ENCODE measurements at places on chromosomes 12 and 14.

DNA sequence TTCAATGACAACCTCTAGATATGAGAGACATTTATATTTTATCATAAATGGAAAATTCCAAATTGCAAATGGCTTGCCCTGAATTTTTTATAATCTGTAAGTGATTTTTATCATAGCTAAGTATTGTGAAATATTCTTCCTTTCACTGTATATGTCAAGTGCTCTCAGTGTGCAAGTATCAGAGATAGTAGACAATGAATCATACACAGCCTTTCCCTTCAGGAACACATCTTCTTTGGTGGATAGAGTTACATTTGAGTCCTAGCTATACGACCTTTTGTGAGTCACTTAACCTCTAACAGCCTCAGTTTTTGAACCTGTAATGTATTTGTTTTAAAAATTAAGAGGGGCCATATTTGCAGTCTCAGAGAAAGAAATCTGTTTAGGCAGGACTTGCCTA lies 350.7 kb upstream of the SEL1L start:
- DNase-seq: no peak

GRCh38 chr12:69779928-69780327 lies 41.3 kb downstream of the RAB3IP start:
- no peak for DNase-seq

DNA sequence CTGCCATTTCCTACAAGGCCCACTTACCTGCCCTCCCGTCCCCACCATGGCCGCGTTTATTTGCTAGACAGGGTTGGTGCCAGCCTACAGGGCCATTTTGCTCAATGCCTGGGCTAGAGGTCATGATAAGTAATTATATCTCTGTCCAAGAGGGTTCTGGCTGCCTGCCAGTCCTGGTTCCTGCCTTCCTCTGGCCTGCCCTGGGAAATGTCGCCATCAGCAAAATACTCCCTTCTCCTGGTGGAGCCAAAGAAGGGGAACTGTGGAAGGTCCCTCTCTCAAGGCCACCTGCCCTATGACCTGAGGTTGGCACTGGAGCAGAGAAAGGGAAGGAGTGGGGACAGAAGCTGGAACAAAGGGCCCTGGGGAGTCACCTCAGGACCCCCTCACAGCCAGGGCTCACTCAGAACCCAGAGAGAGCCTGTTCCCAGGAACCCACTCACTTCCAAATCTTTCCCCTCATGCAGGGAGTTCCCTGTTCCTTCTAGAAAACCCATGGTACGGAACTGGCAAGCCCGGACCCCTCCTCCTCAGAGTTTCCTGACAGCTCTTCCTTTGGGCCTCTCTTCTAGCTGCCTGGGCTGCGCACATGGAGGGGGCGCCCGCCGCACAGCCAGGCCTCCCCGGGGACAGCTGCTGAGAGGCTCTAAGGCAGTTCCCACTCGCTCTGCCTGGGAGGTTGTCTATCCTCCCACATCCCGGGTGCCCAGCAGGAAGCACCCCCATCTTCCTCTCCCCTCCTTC lies 280.5 kb downstream of the DPF3 start:
- DNase-seq: no peak

DNA sequence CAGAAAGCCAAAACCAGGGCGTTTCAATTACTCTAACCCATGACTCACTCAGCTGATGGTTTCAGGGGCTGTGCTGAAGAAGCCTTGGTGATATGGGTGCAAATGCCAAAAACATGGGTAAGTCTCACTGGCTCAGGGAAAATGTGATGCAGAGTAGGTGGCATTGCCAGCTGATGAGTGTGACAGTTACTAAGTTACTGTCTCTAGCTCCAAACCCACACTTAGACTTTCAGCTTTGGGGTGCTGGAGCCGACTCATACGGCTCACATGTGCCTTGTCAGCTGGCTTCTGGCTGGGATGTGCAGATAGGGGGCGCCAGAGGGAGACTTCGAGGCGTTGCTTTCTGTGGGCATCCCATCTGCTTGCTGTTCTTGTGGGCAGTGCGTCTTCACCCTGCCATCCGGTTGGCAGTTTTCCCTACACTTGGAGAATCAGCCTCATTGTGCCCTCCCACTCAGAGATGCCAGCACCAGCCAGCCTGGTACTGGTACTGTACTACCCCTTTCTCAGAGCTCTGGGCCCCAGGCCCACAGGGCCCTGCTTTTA lies 11.1 kb upstream of the KRT7 start:
- peak; percentile 20 for DNase-seq

DNA sequence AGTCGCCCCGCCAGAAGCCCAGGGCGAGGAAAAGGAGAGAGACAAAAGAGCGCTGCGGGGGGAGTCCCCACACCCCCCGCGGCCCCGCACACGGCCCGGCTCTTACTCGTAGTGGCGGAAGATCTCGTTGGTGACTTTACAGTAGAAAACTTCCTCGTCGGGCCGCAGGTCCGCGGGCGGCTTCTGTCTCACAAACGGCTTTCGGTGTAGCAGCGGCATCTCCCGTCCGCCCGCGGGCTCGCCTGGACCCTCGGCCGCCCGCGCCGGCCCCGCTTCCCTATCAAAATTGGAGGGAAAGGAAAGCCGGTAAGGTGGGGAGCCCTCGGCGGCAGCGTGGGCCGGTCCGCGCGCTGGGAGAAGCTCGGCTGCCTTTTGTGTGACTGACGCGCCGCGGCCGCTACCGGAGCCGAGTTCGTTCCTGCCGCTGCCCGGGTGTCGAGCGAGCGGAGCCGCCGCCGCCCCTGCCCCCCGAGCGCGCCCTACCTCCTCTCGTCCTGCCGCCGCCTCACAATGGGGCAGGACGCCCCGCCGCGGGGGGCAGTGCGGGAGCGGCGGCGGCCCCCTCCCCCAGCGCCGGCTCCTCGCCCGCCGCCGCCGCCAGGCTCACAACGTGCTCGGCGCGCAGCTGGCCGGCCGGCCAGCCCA lies 652 bp downstream of the BAZ1A start:
- DNase-seq: peak; percentile 37

GRCh38 chr14:20904393-20905029 lies 13.3 kb downstream of the RNASE3 start:
- no peak for DNase-seq

- no peak for DNase-seq
Measured at GRCh38 chr12:130498589-130499385, 161.1 kb downstream of the PIWIL1 start.

GRCh38 chr12:75853626-75854025 lies 177.9 kb downstream of the PHLDA1 start:
- no peak for DNase-seq

- DNase-seq: no peak
Measured at GRCh38 chr14:36661506-36662257, at the start of gene PAX9. Gene PAX9 (plus strand): TSS chr14:36661860. CDS start chr14:36662090, 230 bp downstream.

DNA sequence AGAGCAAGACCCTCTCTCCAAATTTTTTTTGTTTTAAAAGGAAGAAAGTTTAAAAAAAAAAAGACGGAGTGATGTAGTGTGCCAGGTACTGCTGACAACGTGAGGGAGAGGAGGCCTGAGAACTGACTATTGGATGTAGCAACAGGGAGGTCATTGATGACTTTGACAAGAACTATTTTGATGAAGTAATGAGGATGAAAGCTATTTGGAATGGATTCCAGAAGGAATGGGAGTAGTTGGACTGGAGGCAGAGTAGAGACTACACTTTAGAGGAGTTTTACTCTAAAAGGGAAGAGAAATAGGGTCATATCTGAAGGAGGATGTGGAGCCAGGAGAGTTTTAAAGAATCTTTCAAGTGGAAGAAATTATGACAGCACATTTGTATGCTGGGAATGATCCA lies 27.8 kb upstream of the SLC38A2 start:
- no peak for DNase-seq

- no peak for DNase-seq
Measured at GRCh38 chr12:75951399-75952278, 79.9 kb downstream of the PHLDA1 start.

- DNase-seq: no peak
Measured at GRCh38 chr12:20475542-20475941, 107.2 kb downstream of the PDE3A start.

DNA sequence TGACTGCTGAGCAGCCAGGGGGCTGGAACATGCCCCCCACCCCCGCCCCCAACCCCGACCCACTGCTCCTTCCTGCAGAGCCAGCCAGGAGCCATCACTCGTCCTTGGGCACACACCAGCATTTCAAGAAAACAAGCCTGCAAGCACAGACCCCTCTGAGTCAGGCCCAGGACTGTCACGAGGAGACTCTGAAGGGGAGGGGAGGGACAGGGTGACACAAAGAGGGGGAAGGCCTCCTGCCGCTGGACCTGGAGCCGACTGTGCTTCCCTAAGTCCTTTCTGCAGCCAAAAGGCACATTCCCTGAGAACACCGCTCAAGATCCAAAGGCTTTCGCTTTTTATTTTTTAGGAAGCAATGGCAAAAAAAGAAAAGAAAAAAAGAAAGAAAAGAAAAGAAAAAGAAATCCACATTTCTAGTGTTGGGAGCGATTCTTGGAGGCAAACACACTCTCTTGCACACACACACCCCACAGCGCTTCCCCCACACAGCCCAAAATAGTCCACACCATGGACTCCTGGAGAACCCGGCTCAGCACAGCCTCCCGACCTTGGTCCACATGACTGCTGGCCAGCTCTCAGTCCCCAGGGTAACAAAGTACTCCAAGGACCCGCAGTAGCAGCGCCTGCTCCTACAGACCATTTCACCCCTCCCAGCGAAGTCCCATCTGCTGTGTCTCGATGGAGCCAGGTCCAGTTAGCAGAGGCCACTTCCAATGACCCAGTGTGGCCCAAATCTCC lies 101.7 kb downstream of the DPF3 start:
- DNase-seq: no peak

All from activated T-helper 1 cell treated with anti-CD3 and anti-CD28 coated beads, Interleukin-2, amount 50 U/mL, for 16 hours (primary cell).